ENCODE measurements at places on chromosomes 16 and 17. TPM values are rescaled to one million over a fixed set of nuclear protein-coding genes. Genes with fewer than 3 reads are reported as not detected.
A peak's percentile ranks its signal among the peaks of the same experiment; 100 is the strongest.

The ASPHD1 gene
- total RNA-seq = 3.7 TPM

GRCh38 chr16:78098595-78099270 lies 721 bp upstream of the WWOX start:
- no peak for DNase-seq
- peaks cover 12% of the 10 kb centered on the region for H3K27me3 ChIP-seq

The ITGAD gene
- total RNA-seq = not detected

The CTRB1 gene
- total RNA-seq = not detected

DNA sequence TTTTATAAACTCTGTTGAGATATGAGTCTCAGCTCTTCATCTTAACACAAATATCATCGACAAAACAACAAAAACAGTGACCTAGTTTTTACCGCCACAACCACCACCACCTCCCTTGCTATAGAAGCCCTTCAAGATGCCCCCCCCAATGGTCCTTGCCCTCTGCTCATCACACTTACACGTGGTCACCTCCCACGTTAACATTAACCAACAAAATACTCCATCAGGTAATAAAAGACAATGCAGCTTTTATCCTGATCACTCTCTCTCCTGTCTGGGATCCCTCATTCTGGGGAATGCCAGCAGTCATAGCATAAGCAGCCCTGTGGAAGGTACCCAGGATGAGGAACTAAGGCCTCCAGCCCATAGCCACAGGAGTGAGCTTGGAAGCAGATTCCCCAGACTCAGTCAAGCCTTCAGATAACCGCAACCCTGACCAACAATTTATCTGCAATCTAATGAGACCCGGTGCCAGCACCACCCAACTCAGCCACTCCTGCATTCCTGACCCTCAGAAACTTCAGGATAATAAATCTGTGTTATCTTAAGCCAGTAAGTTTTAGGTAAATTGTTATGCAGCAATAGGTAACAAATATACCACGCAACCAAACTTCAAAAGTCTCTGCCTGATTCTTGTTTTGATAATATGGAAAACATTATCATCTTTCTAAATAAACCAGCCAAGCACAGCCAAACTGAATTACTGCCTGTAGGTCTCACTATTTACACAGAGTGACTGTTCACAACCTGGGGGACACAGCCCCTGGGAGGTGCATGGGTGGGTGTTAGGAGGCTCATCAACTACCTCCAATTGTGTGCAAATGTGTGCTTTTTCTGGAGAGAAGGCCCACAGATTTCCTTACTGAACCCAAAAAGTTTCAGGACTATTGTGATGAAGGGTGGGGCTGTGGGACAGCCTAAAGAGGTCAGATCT lies 6.1 kb downstream of the PECAM1 start:
- peaks cover 19% of the 10 kb centered on the region for H3K4me1 ChIP-seq
- DNase-seq = no peak
- H3K27me3 ChIP-seq = 0 out of 2 replicates have a peak, but pooled peaks cover 3% of the 10 kb centered on the region
- no peak overlapping the region for H3K4me3 ChIP-seq
- no peak overlapping the region for H3K27ac ChIP-seq

GRCh38 chr17:78241277-78242023 lies 10.0 kb downstream of the TMEM235 start:
- no peaks in the 10 kb centered on the region for H3K36me3 ChIP-seq
- no peak overlapping the region for H3K4me3 ChIP-seq
- H3K27me3 ChIP-seq = no peaks in the 10 kb centered on the region
- H3K4me1 ChIP-seq = no peaks in the 10 kb centered on the region
- no peak overlapping the region for H3K27ac ChIP-seq

- H3K4me3 ChIP-seq = no peak overlapping the region
- no peaks in the 10 kb centered on the region for H3K27me3 ChIP-seq
- DNase-seq = peak; percentile 78
Measured at GRCh38 chr16:85316321-85316919, 204.1 kb upstream of the CIBAR2 start.

- peak overlapping the region; percentile 55 for H3K27ac ChIP-seq
- H3K36me3 ChIP-seq = peaks cover 66% of the 10 kb centered on the region
- H3K4me1 ChIP-seq = peaks cover 61% of the 10 kb centered on the region
- no peak for DNase-seq
- H3K27me3 ChIP-seq = no peaks in the 10 kb centered on the region
- no peak overlapping the region for H3K4me3 ChIP-seq
Measured at GRCh38 chr16:84661418-84662060, 13.2 kb downstream of the KLHL36 start.

DNA sequence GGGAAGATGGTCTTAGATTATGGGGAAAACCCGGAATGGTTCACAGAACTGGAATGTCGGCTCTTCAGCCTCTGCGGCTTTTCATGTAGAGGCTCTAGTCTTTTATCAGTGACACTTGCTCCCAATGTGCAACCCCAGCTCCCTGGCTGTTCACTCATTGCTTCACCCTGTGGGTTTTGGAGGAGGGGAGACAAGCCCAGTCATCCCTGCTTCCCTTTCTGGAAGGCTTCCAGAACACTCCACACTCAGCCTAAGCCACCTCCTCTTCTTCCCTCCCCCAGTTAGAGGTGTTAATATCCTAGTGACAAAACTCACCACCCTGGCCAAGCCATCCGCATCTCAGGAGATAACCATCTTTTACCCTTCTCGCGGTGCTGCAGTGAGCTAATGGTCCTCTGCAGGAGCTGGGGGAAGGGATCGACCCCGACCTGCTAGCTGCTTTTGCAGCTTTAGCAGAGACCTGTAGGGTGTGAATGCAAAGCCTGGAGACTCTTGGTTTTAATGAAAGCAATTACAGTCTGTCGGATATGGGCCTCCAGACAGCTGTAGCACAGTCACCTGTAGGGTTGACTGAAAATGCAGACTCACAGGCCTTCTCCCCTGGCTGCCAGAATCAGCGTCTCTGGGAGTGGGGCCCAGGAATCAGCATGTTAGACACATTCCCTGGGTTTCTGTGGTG lies 24.3 kb upstream of the LASP1NB start:
- no peaks in the 10 kb centered on the region for H3K27me3 ChIP-seq
- no peak overlapping the region for H3K27ac ChIP-seq
- H3K4me3 ChIP-seq = no peak overlapping the region
- H3K4me1 ChIP-seq = peaks cover 14% of the 10 kb centered on the region

GRCh38 chr17:38875477-38876075 lies 5.7 kb downstream of the LASP1 start:
- H3K27me3 ChIP-seq = no peaks in the 10 kb centered on the region
- H3K36me3 ChIP-seq = peaks cover 80% of the 10 kb centered on the region
- DNase-seq = no peak
- peaks cover 82% of the 10 kb centered on the region for H3K4me1 ChIP-seq
- H3K4me3 ChIP-seq = no peak overlapping the region
- peak overlapping the region; percentile 27 for H3K27ac ChIP-seq

- H3K27ac ChIP-seq = no peak overlapping the region
- DNase-seq = no peak
- no peaks in the 10 kb centered on the region for H3K36me3 ChIP-seq
- H3K27me3 ChIP-seq = no peaks in the 10 kb centered on the region
Measured at GRCh38 chr16:87821376-87822107, 47.8 kb downstream of the SLC7A5 start.

DNA sequence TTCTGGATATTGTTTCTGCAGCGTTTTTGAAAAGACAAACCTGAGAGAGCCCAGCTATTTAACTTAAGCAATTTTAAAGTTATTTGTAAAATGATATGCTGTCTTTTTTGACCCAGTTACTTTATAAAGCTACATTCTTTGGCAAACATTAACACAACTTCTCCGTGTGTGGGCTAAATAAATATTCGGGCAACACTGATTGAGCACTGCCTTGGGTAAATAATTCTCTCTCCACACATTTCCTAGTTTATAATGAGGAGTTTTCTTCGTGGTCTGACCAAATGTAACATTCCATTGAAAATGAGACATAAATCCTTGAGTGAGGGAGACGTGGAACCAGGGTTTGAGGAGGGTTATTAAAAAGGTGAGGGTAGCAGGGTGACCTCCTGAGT lies 142.8 kb downstream of the WWOX start:
- DNase-seq = peak; percentile 94
- H3K4me1 ChIP-seq = peaks cover 54% of the 10 kb centered on the region
- H3K27me3 ChIP-seq = no peaks in the 10 kb centered on the region

The CX3CL1 gene
- total RNA-seq = 0.18 TPM

DNA sequence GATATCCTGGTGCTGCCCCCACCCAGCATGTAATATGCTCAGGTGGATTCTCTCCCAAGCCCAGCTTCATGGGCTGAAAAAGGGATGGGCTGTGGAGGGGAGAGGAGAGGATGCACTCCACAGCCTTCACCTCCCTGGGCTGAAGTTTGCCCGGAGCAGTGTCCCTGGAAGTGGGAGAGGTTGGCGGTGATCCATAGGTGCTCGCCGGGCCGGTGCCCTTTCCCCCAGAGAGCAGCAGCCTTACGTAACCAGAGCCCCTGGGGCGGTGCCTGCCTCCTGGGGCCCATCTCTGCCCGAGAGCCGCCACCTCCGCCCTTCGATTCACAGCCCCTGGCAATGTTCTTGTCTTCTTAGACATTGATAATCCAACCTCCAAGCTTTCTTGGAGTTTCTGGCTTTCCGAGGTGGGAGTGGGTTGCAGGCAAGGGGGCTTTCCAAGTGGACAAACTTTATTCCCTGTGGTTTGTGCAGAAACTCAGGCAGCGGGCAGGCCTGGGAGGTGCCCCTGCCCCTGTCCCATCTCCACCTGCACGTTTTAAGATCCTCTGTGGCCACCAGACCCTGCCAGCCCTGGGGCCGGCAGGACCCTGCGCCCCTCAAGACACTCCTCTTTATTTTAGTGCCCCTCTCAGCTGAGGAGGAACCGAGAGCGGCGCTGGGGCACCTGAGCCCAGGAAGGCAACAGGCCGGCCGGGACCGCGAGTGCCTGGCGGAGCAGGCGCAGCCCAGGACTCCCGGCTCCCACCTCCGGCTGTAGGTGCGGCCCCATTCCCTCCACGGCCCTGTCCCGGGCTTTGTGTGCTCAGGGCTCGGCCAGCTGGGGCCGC lies 3.1 kb upstream of the WDR90 start:
- peaks cover 15% of the 10 kb centered on the region for H3K27me3 ChIP-seq
- DNase-seq = no peak
- no peak overlapping the region for H3K4me3 ChIP-seq
- no peak overlapping the region for H3K27ac ChIP-seq
- peaks cover 37% of the 10 kb centered on the region for H3K4me1 ChIP-seq

DNA sequence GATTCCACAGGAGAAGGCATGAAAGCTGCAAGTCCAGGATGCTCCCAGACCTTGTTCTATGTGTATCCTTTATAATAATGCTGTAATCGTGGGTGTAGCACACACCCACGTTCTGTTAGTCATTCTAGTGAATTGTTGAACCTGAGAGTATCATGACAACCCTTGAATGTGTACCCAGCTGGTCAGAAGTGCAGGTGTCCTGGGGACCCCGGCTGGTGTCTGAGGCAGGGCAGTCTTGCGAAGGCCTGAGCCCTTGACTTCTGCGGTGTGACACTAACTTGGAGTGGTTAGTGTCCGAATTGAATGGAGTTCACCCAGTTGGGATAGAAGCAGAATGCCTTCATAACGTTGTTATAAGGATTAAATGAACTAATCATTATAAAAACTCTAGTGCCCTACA lies 218.0 kb upstream of the TNRC6C start:
- no peaks in the 10 kb centered on the region for H3K4me1 ChIP-seq
- H3K4me3 ChIP-seq = no peak overlapping the region
- H3K27ac ChIP-seq = no peak overlapping the region
- no peaks in the 10 kb centered on the region for H3K27me3 ChIP-seq
- peak; percentile 32 for DNase-seq

The EFCAB5 gene
- total RNA-seq = not detected

DNA sequence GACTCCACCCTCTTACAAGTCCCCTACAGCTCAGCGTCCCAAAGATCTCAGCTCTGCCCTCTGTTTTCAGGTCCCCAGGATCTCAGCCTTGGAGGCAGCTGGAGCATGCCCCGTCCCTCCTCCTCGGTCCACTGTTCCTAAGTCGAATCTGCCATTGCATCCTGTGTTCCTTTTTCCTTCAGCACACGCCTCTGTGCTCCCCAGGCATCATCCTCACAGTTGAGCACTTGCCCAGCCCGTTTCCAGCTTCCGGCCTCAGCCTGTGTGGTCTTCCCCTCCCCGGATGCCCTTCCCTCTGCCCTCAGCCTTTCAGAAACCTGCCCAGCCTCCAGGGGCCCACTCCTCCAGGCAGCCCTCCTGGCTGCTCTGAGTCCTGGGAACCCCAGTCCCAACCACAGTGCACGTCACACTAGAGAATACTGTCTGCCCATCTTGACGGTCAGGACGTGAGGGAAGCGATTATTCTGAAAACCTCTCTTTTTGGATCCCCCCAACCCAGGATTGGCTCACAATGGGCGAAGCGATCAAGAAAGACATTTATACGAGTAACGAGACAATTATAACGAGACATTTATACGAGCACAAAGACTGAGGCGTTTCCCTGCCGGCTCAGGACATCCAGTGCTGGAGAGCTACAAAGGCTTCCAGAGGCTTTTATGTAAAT lies 41.4 kb downstream of the RPH3AL start:
- no peaks in the 10 kb centered on the region for H3K4me1 ChIP-seq
- H3K27ac ChIP-seq = no peak overlapping the region
- no peak overlapping the region for H3K4me3 ChIP-seq
- H3K36me3 ChIP-seq = no peaks in the 10 kb centered on the region

DNA sequence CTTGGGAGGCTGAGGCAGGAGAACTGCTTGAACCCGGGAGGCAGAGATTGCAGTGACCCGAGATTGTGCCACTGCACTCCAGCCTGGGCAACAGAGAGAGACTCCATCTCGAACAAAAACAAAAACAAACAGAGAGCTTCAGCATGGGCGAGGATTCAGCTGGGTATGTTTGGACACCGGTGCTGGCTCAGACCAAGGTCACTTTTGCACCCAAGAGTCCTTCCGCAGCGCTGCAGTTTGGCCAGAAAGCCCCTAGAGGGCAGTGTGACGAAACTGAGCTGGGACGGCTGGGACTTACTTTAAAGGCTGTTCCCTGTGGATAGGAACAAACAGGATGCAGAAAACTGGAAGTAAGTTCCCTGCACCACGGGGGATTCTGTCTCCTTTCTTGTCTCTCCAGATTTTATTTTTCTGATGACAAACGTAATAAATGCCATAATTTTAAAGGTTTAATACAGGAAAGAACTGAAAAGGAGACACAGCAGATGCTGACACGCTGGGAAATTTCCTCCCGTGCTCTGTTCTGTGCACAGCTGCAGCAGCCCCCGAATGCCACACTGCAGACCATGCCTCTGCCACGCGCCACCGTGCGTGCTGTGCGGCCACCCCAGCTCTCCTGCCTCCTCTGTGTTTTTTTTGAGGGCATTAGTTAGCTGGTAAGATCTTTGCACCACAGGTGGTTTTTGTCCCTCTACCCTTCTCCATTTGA lies 25.2 kb upstream of the USP36 start:
- H3K27ac ChIP-seq = no peak overlapping the region
- no peak overlapping the region for H3K4me3 ChIP-seq
- no peaks in the 10 kb centered on the region for H3K27me3 ChIP-seq
- H3K4me1 ChIP-seq = peaks cover 42% of the 10 kb centered on the region
- DNase-seq = peak; percentile 89

DNA sequence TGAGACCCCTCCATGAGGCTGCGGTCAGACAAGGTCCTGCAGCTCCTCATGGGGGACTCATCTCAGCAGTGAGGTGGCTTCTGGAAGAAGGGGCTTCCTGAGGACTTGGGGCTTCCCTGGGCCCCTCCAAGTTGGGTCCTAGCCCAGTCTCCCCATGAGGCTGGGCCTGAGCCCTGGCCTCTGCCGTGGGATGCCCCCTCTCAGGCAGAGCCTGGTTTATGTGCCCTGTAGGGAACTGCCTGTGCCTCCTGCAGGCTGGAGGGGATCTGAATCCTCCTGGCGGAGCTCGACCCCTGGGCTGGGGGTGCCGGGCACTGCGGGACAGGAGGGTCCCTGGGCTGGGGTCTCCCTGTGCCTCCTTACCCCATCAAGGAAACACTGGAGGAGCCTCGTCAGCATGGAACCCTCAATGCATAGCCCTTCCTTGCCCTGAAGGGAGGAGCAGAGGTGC lies 45.8 kb downstream of the TNFRSF13B start:
- H3K4me3 ChIP-seq = no peak overlapping the region
- H3K36me3 ChIP-seq = no peaks in the 10 kb centered on the region
- H3K27ac ChIP-seq = no peak overlapping the region
- no peaks in the 10 kb centered on the region for H3K4me1 ChIP-seq
